GM23338 (cell line): ENCODE measurements at places on chromosomes 5 and 9.

GRCh38 chr5:168943091-168943884 lies 357.7 kb downstream of the SLIT3 start:
- peaks cover 7% of the 10 kb centered on the region; the same call in 1 of the 2 replicates for H3K4me1 ChIP-seq
- DNase-seq: no peak
- H3K36me3 ChIP-seq: no peaks in the 10 kb centered on the region
- no peaks in the 10 kb centered on the region for H3K27me3 ChIP-seq
- H3K27ac ChIP-seq: no peak overlapping the region

DNA sequence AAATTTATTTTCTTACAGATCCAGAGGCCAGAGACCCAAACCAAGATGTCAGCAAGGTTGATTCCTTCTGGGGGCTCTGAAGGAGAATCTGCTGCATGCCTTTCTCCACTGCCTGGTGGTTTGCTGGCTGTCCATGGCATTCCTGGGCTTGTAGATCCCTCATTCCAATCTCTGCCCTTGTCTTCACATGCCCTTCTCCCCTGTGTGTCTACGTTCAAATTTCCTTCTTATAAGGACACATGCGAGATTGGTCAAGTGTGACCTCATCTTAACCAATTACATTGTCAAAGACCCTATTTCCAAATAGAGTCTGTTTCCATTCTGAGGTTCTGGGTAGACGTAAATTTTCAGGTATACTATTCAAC lies 84.5 kb upstream of the RAI14 start:
- no peaks in the 10 kb centered on the region for H3K4me1 ChIP-seq
- no peaks in the 10 kb centered on the region for H3K27me3 ChIP-seq
- H3K36me3 ChIP-seq: no peaks in the 10 kb centered on the region
- H3K27ac ChIP-seq: no peak overlapping the region
- no peak overlapping the region for H3K4me3 ChIP-seq

DNA sequence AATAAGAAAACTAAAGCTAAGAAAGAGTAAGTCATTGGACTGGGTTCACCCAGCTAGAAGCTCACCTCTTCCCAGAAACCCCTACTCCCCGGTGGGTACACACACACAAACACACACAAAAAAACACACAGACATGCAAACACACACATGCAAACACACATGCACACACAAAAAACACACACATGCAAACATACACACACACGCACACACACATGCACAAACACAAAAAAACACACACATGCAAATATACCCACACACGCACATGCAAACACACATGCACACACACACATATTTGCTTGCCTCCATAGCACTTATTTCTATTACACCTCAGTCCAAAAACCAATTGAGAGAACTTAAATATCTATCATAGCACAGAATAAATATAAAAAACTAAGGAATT lies 26.1 kb downstream of the RETREG1 start:
- no peaks in the 10 kb centered on the region for H3K36me3 ChIP-seq
- peaks cover 18% of the 10 kb centered on the region for H3K4me1 ChIP-seq
- no peak for DNase-seq
- H3K27ac ChIP-seq: no peak overlapping the region

DNA sequence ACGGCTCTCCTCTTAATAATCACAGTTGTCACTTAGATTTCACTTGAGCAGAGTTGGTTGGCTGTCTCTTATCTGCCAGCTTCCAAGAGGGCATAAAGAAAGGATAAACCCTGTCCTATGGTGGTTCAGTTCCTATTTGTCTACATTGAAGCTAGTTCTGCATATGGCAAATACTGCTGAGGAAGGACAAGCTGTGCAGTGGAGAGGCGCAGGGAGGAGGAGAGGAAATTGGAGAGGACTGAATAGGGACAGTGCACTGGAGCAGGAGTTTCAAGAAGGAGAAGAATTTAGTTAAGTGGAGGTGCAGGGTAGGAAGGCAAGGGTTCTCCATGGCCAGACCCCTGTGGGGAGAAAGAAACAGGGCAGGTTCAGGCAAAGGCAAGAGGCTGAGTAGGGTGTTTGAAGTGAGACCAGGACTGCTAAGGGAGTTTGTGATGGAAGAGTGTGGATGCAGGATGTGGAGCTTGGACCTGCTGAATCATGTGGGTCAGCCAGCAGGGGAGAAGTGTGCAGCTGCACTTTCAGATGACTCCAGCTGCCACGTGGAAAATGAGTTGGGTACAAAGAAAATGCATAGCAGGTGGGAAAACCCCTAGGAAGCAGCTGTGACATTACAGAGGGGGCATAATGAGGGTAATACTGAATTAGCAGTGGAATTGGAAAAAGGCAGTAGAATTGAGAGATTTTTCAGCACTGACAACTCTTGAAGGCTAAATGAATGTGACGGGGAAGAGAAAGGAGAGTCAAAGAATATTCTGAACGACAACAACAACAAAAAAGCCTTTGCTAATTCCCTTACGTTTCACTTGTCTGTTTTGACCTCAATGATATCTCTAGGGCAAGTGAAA lies 66.8 kb downstream of the MAMDC2 start:
- no peaks in the 10 kb centered on the region for H3K36me3 ChIP-seq
- H3K27ac ChIP-seq: 0 out of 2 replicates have a peak overlapping the region, but pooled peaks have one; percentile 3
- DNase-seq: no peak
- H3K4me3 ChIP-seq: no peak overlapping the region
- H3K27me3 ChIP-seq: no peaks in the 10 kb centered on the region

GRCh38 chr5:99640646-99641045 lies 711.8 kb upstream of the CHD1 start:
- H3K27ac ChIP-seq: no peak overlapping the region
- H3K4me3 ChIP-seq: no peak overlapping the region
- no peaks in the 10 kb centered on the region for H3K27me3 ChIP-seq
- H3K36me3 ChIP-seq: no peaks in the 10 kb centered on the region
- DNase-seq: no peak

- H3K4me1 ChIP-seq: peaks cover 14% of the 10 kb centered on the region; the same call in 1 of the 2 replicates
- no peak overlapping the region for H3K27ac ChIP-seq
- no peak overlapping the region for H3K4me3 ChIP-seq
- H3K27me3 ChIP-seq: no peaks in the 10 kb centered on the region
Observed at GRCh38 chr5:90890180-90890579, 331.6 kb downstream of the ADGRV1 start.

- H3K4me3 ChIP-seq: no peak overlapping the region
- H3K36me3 ChIP-seq: no peaks in the 10 kb centered on the region
- DNase-seq: no peak
- H3K27ac ChIP-seq: no peak overlapping the region
- H3K4me1 ChIP-seq: peaks cover 17% of the 10 kb centered on the region
Observed at GRCh38 chr9:117305454-117305853, 109.4 kb downstream of the ASTN2 start.

DNA sequence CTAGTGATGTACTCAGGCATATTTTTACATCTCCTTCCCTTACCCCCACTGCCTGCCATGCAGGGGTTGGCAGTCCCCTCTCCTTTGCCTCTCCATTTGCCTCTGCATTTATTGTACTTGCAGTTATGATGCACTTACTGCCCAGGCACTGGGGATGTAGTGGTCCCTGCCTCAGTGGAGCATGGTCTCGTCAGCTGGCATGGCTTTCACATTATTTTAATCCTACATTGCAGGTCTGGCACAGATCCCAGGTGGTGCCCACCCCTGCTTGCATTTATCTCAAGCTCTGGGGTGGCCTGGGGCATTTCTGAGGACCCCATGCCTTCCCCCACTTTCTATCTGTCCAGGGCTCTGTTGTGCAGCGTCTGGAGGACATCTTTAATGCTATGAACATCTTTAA lies 23.2 kb upstream of the PITX1 start:
- H3K4me3 ChIP-seq: no peak overlapping the region
- no peaks in the 10 kb centered on the region for H3K4me1 ChIP-seq
- no peak for DNase-seq
- no peak overlapping the region for H3K27ac ChIP-seq

DNA sequence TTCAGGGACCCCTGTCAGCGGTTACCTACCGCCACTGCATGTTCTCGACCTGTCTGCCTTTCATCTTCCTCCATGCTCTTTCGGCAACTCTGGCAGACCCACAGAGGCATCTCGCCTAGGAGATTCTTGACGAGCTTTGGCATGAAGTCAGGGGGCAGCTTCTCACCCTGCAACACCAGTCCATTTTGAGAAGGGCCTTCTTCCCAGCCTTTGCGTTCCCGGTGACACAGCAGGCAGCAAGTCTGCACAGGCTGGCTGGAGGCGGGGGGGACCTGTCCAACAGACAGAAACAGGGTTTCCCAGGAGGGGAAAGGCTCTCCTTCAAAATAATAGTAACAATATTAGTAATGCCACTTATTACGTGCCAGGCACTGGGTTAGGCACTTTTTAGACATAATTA lies 15.5 kb downstream of the FAM193B start:
- H3K4me3 ChIP-seq: no peak overlapping the region
- no peak overlapping the region for H3K27ac ChIP-seq
- DNase-seq: no peak
- no peaks in the 10 kb centered on the region for H3K27me3 ChIP-seq
- H3K36me3 ChIP-seq: peaks cover 7% of the 10 kb centered on the region
